ENCODE measurements at places on chromosomes 11 and 22. TPM values are rescaled to one million over a fixed set of nuclear protein-coding genes. Genes with fewer than 3 reads are reported as not detected.

SLC22A25 gene
- not detected for total RNA-seq

HPX gene
- total RNA-seq: not detected

KLHDC7B gene
- total RNA-seq: not detected

SLC22A8 gene
- total RNA-seq: not detected

LRRN4CL gene
- total RNA-seq: 2.1 TPM

PIH1D2 gene
- 4.6 TPM for total RNA-seq

ZNF214 gene
- 1.8 TPM for total RNA-seq

KCNJ5 gene
- total RNA-seq: not detected

OR5J2 gene
- total RNA-seq: not detected

VPREB1 gene
- not detected for total RNA-seq

APOL4 gene
- 0.24 TPM for total RNA-seq

FOLH1 gene
- total RNA-seq: 0.78 TPM

TMEM123 gene
- 106 TPM for total RNA-seq

NRIP3 gene
- total RNA-seq: 2.2 TPM

FOLR2 gene
- total RNA-seq: not detected

DBX1 gene
- total RNA-seq: not detected

MS4A8 gene
- not detected for total RNA-seq

FUT4 gene
- 7.8 TPM for total RNA-seq

CSNK2A3 gene
- total RNA-seq: 1.4 TPM

OR51V1 gene
- not detected for total RNA-seq

CCDC89 gene
- 2.7 TPM for total RNA-seq

USP47 gene
- 52.7 TPM for total RNA-seq

POTEH gene
- total RNA-seq: not detected

MFRP gene
- total RNA-seq: not detected

GDPD4 gene
- total RNA-seq: not detected

TECTA gene
- 1.2 TPM for total RNA-seq

TOM1 gene
- 37.0 TPM for total RNA-seq

TBX10 gene
- total RNA-seq: not detected

ACRV1 gene
- not detected for total RNA-seq

TRPC6 gene
- total RNA-seq: 2.2 TPM

KCNJ1 gene
- not detected for total RNA-seq

NCR3LG1 gene
- 5.3 TPM for total RNA-seq

SLC22A6 gene
- total RNA-seq: not detected

TMEM86A gene
- total RNA-seq: 1.2 TPM

GLB1L2 gene
- total RNA-seq: 0.13 TPM

ADM gene
- total RNA-seq: 131 TPM

DRD4 gene
- not detected for total RNA-seq

NEFH gene
- 1.3 TPM for total RNA-seq

SCUBE2 gene
- 0.26 TPM for total RNA-seq

P2RY6 gene
- total RNA-seq: not detected

LARGE2 gene
- 0.24 TPM for total RNA-seq

CARNS1 gene
- 0.88 TPM for total RNA-seq

INPP5J gene
- total RNA-seq: 0.52 TPM

USP28 gene
- total RNA-seq: 20.6 TPM

NUP98 gene
- total RNA-seq: 48.6 TPM

P2RX6 gene
- total RNA-seq: 2.1 TPM

PITPNB gene
- total RNA-seq: 28.8 TPM

TMEM184B gene
- 63.1 TPM for total RNA-seq

SCGB1A1 gene
- total RNA-seq: not detected

FRMD8 gene
- 39.4 TPM for total RNA-seq

CBX7 gene
- 1.0 TPM for total RNA-seq

Data from epithelial cell of alveolus of lung (primary cell).